ENCODE measurements at places on chromosomes 4 and X.
A peak's percentile ranks its signal among the peaks of the same experiment; 100 is the strongest.

DNA sequence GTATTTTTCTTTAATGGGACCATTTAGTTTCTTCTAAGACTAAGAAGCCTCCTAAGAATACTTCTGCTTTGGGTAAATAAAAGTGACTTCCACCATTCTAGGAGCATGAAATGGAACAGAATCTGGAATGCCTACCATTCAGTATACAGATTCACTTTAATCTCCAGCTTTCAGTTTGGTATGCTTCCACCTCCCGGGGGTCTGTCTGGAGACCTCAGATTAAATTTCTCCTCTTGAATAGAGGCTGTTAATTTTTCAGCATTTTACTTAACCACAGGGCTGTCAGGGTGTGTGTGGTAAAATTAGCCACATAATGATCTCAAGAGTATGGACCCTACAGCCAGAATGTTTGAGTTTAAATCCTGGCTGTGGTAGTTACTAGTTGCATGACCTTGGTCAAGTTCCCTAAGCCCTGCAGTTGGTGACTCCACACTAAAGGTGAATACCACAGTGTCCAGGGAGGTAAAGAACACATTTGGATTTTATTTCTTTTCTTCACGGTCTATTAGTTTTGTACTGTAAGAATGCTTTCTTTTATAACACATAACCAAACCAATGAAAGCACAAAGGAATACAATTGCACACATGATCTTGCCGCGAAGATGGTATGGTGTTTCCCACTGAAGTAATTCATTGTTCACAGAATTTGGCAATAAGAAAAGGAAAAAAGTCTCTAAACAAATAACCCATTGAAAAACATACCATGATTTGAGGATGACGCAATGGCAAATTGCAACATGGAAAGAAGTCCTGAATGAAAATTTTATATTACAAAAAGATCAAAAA lies 37.3 kb upstream of the TRIM2 start:
- DNase-seq: no peak

- no peak for DNase-seq
Observed at GRCh38 chrX:109626637-109627036, 1.7 kb upstream of the KCNE5 start.

GRCh38 chr4:117549524-117549923 lies 464.1 kb upstream of the TRAM1L1 start:
- no peak for DNase-seq

DNA sequence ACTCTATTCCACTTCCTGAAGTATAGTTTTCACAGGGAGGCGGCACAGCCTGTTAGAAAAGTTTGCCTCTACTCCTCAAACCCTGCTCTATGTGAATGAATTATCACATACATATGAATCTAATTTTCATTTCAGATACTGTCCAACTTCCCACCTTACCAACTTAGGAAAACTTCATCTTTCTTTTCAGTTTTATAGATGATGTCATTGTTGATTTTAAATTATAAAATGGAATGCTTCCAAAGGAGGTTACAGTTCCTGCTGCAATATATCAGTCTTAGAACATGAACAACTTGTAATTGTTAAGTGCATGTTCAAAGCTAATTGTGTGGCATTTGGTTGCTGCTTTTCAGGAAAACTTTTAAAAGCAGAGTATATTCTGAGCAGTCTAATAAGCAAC lies 92.4 kb downstream of the NEUROG2 start:
- no peak for DNase-seq

DNA sequence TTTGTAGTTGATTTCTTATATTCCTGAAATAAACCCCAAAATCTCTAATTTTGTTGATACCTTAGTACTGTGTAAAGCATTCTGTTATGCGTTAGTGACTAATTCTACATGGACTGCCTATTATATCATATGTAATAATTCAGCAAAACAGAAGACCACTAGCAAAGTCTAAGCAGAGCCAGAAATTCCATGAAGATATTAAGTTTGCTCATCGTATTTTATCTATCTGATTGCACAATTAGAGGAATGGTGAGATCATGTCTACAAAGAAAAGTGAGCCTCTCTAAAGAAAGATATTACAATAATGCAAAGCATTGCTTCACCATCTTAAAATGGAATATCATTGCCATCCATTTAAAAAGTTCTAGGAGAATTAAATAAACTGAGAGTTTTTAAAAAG lies 374.6 kb upstream of the SLC7A11 start:
- DNase-seq: no peak

GRCh38 chrX:137479386-137479785 lies 86.5 kb upstream of the ZIC3 start:
- no peak for DNase-seq

- DNase-seq: peak; percentile 14
Observed at GRCh38 chr4:6988016-6988715, 55.0 kb upstream of the TADA2B start.

DNA sequence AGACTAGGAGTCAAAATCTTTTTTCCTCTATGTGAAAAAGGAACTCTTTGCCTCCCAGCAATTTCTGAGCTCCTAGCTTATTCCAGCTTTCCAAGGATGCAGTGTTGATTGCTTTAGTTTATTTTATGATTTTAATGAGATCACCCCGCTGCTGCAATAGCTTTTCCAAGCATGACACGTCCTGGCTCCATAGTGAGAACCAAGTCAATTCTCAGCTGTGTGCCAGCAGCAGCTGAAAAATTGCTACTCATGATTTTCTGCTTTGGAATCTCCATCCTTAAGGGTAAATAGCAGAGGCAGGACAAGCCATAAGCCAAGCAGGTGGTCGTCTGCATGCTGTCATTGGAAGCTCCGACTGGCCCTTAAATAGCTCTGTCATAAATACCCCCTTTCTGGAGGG lies 64.5 kb downstream of the FTHL17 start:
- DNase-seq: no peak

GRCh38 chr4:57614257-57614932 lies 504.2 kb upstream of the IGFBP7 start:
- DNase-seq: no peak

GRCh38 chrX:121122332-121122731 lies 74.9 kb downstream of the GLUD2 start:
- no peak for DNase-seq

DNA sequence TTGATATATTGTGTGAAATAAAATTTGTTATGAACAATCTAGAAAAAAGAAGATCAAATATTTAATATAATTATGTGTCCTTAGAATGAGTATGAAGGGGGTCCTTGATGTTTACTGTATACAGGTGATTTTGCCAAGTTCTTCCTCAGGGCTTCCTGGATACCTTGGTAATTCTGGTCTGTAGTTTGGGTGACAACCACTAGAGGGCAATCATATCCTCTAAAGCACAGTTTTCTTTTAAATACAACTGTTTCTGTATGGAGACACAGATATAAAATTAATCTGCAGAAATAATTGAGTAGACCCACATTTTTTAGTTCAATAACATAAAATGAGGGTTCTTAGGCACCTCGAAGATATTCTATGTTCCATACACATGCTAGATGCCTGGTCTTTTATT lies 157.7 kb downstream of the SPANXN1 start:
- DNase-seq: no peak

DNA sequence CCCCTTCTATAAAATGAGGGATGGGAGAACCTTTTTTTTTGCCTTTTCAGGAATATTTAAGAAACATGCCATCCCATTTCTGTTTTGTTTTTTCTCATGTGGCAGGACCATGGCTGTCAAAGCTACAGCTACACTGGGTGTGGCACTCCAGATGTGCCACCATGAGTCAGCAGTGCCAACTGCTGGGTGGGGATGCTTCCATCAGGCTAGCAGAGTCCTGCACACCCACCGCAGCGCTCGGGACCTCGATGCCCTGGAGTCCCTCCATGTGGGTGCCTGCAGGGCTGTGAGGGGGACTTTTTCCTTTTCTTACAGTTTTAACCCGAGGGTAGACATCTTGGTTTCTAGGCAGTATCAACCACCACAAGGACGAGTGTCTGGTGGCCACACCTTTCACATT lies 352.6 kb downstream of the NR3C2 start:
- no peak for DNase-seq

GRCh38 chr4:48756689-48757220 lies 23.3 kb downstream of the FRYL start:
- DNase-seq: no peak

DNA sequence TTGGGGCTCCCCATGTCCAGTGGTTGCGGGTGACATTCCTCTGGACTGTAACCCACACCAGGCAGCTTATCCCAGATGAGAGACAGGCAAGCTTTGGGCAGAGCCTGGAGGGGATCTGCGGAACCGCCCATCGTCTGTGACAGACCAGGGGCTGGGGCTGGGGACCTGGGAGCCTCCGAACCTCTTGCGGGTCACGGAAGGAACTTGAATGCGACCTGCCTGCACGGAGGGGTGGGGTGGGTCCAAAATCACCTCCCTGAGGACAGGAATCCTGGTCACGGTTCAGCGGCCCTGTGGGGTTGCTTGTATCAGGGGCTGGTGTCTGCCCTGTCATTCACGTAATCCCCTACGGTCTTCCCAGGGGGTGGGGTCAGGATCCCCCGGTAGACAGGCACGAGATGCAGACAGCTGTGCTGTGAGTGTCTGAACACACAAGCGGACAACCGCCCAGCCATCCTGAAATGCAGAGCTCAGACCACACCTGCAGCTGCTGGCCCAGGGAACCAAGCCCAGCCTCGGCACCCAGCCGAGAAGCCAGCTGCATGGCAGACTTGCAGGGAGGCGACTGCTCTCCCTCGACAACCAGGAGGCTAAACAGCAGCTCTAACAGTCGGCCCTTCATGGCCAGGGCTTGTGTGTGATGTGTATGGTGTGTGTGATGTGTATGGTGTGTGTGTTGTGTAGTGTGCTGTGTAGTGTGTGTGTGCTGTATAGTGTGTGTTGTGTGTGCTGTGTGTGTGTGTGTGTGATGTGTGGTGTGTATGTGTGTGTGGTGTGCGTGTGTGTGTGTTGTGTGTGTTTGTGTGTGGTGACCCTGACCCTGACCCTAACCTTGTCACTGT lies 105.9 kb upstream of the ADRA2C start:
- DNase-seq: no peak

DNA sequence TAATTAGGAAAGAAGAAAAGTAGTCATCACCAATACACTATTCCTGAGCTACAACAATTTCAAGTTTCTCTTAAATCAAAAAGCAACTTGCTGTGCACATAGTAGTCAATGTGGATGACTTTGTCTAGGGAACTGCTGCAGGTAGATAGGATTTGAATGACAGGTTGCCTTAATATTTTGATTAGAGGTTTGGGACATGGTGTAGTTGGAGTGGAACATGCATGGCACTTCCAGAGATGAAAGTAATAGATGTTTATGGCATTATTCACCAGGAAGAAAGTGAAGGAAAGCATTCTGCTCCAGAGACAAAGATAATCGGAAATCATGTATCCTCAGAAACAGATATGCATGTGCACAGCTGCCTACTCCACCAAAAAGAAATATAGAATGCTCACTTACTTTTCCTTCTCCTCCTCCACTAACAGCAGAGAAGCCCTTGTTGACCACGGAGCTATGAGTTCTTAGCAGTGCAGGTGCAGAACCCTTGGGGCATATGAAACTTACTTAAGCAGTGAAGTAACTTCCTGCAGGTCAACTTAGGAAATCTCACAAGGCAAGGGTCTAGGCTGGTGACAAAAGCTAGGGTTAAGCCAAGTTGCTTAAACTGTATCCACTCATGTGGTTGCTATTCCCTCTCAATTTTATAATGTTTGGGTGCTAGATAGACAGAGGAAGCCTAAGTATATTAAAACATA lies 390.8 kb downstream of the HNRNPD start:
- no peak for DNase-seq

DNA sequence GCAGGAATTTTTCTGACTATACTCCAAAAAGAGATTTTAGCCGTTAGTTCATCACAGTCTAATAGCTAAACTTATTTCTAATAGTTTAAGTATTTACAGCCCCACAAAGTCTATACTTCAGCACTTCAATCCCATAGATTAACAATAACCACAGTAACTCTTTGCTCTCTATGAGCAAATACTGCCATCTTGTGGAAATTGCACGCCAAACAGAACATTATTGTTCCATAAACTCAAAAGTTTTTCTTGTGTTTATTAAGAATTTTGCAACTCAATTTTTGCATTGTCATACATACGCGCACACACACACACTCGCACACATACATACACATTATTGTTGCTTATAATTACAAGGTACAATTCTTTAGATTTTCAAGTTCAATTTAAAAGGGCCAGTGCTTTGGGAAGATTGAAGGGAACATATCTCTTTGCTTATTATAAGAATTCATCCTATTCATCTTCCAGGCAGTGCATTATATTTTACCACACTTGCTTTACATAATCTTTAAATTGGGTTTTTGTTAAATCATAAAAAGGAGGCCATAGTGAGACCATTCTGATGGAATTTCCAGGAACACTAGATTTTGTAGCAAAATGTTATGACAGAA lies 63.8 kb upstream of the ATOH1 start:
- DNase-seq: peak; percentile 38

DNA sequence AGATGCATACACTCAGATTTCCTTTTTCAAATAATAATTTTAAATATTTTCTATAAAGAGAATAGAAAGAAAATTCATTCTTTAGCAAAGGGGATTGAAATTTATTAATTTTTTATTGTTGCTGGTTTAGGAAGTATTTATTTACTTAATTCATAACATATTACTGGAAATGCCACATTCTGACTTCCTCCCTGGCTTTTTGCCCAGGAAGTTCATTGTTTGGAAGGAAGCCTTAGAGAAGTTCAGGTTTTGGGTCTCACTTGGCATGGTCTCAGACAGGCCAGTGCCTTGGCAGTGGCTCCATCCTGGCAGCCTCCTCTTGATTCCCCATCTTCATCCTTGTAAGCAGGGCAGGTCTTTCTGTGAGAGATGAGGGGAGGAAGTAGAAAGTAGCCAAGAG lies 50.5 kb downstream of the IL15 start:
- DNase-seq: no peak

- DNase-seq: peak; percentile 36
Observed at GRCh38 chr4:4260185-4260751, 12.2 kb upstream of the TMEM128 start.

DNA sequence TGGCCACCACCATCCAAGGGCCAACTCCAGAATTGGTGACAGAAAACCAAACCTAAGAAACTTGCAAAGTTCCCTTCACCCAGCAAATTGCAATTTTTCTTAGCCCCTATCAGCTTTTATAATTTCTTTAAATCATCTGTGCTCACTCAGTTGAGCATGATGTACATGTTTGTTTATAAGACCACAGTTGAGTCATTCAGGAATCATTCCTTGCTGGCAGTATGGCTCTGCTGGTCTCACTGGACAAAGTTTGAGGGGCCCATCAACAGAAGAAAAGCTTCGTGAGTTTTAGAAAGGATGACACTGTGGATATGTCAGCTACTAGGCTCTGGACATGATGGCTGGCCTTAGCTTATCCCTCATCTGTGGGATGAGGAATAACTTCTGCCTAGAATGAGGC lies 4.0 kb downstream of the TRPC5 start:
- no peak for DNase-seq

GRCh38 chr4:109947918-109948317 lies 35.2 kb downstream of the EGF start:
- DNase-seq: no peak

- DNase-seq: no peak
Observed at GRCh38 chr4:48439988-48440387, 43.2 kb upstream of the SLC10A4 start.

- DNase-seq: no peak
Observed at GRCh38 chr4:10320130-10320529, 137.1 kb downstream of the ZNF518B start.

- DNase-seq: no peak
Observed at GRCh38 chrX:63408050-63408449, 56.9 kb upstream of the SPIN4 start.

Data from HL-60 (cell line).